ENCODE measurements at places on chromosomes 12 and 14.

GRCh38 chr12:2027351-2027750 is 23.1 kb upstream of the DCP1B start:
- no peak for DNase-seq

- no peak for DNase-seq
Observed at GRCh38 chr14:102370305-102370809, 7.6 kb downstream of the TECPR2 start.

DNA sequence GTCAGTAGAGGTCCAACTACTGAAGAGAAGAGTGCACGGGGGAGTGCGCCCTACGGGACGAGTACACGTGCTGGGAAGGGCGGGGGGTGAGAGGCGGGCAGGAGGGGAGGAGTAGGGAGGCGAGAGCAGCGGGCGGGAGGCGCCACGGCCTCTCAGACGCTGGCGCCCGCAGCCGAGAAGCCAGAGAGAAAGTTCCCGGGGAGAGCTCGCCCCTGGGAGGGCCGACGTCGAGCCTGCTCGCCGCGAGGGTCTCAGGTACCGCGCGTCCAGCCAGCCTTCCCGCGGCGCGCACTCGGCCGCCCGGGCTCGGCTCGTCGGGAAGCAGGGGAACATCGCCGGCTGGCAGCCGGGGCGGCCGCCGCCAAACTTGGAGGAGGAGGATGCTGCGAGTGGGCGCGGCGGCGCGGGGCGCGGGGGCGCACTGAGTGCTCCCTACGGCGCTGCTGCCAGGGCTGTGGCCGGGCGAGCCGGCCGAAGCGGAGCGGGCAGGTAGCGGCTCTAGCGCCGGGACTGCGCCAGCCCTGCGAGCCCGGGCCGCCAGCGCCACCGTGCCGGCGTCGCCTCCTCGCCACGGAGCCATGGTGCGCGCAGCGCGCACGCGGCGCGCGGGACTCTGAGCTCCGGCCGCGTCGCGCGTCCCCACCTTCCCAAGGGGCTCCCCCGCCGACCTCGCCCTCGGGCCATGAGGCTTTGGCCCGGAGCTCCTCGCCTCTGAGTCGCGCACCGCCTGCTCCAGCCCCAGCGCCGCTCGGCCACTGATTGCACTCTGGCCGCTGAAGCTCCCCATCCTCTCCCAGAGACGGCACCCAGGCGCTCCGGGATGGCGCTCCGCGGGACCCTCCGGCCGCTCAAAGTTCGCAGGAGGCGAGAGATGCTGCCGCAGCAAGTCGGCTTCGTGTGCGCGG is at the start of gene SLC24A4:
Gene SLC24A4 (plus strand): TSS at position 155 of the 905 bp plus-strand sequence. CDS start 666 bp downstream, at position 821.
- DNase-seq, result no peak

GRCh38 chr12:16027002-16027401 is 115.9 kb downstream of the DERA start:
- no peak for DNase-seq

GRCh38 chr12:108728820-108729611 is 2.3 kb downstream of the CORO1C start:
- no peak for DNase-seq

- no peak for DNase-seq
Observed at GRCh38 chr12:52632656-52633055, 14.3 kb upstream of the KRT73 start.

- no peak for DNase-seq
Observed at GRCh38 chr12:95633732-95634465, 82.6 kb upstream of the USP44 start.

GRCh38 chr12:94263011-94263811 is 114.8 kb downstream of the PLXNC1 start:
- no peak for DNase-seq

DNA sequence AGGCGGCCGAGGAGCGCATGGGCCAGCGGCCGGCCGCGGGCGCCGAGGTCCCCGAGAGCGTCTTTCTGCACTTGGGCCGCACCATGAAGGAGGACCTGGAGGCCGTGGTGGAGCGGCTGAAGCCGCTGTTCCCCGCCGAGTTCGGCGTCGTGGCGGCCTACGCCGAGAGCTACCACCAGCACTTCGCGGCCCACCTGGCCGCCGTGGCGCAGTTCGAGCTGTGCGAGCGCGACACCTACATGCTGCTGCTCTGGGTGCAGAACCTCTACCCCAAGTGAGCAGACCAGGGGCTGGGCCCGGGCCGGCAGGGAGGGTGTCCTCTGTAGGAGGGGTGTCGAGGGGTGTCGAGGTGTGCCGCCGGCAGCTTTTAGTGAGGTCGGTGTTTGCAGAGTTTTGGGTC is 4.1 kb downstream of the TNFAIP2 start:
- DNase-seq, result no peak

GRCh38 chr14:87334997-87335685 is 657.8 kb downstream of the GALC start:
- no peak for DNase-seq

GRCh38 chr14:89384023-89384422 is 33.0 kb downstream of the FOXN3 start:
- DNase-seq, result no peak

DNA sequence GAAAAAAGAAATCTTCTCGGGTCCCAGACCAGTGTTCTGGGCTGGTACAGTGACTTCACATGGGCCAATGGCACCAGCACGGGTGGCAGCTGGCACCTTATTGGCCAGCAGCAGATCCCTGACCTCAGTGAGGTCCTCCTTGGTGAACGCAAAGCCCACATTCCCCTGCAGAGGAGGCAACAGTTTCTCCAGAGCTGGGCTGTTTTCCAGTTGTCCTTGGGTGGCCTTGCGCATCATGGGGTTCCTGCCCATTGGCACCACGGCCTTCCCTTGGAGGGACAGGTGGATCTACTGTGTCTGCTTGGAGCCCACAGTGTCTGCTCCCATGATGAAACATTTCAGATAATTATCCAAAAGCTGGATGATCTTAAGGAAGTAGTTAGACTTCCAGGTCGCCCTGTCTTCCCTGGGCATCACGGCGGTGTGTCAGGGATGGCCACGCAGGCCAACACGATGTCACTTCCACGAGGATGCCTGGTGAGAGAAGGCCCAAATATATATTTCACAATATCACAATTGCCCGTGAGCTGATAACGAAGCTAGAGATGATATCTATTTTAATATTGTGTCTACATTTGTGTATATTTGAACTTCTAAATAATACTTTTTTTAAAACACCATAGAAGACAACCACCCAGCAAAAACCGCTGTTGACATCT is 15.8 kb downstream of the NFKBIA start:
- DNase-seq, result no peak

DNA sequence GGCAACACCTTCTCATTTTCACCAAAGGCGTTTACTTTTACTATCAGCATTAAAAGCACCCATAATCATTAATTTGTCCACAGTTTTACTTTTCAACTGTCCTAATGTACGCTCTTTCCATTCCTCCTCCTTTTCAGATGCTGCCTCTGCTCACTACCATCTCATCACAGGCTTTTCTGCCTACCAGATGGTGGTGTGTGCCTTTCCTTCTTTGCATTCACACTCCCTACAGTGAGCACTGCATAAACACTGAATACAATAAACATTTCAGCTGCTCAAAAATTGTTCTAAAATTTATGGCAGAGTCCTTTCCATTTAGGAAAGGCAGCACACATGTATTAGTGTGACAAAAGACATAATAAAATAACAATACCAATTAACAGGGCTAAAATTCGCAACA is 435.7 kb downstream of the GXYLT1 start:
- DNase-seq, result no peak

GRCh38 chr14:61322799-61323290 is 1.5 kb downstream of the PRKCH start:
- DNase-seq, result no peak

GRCh38 chr12:1939801-1940607 is 21.6 kb upstream of the CACNA2D4 start:
- peak; percentile 36 for DNase-seq

- no peak for DNase-seq
Observed at GRCh38 chr14:54251356-54251755, 145.5 kb upstream of the CDKN3 start.

- no peak for DNase-seq
Observed at GRCh38 chr14:63212209-63212608, 8.0 kb downstream of the RHOJ start.

GRCh38 chr14:57866199-57866705 is 360 bp upstream of the SLC35F4 start:
- DNase-seq, result no peak

GRCh38 chr14:89810101-89810500 is 144.4 kb downstream of the EFCAB11 start:
- no peak for DNase-seq

GRCh38 chr12:67786086-67786485 is 137.5 kb downstream of the DYRK2 start:
- DNase-seq, result no peak

- no peak for DNase-seq
Observed at GRCh38 chr14:86722612-86723253, 1192.8 kb downstream of the FLRT2 start.

DNA sequence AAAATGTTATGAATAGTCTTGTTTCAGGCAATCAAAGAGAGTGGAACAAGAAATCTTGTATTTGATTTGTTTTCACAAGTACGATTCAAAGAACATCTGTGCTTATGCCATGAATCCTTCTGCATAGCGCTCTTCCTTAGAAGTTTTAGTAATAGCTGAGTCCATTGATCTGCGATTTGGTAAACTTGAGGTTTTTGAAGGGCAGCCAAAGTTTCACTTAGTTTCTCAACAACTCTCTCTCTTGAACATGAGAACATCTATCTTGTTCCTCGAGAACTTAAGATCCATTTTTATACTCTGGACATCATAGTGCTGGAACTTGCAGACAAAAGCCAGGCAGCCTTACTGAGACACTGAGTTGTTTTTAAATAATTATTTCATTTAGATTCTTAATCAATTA is 96.2 kb upstream of the USP15 start:
- DNase-seq, result no peak

DNA sequence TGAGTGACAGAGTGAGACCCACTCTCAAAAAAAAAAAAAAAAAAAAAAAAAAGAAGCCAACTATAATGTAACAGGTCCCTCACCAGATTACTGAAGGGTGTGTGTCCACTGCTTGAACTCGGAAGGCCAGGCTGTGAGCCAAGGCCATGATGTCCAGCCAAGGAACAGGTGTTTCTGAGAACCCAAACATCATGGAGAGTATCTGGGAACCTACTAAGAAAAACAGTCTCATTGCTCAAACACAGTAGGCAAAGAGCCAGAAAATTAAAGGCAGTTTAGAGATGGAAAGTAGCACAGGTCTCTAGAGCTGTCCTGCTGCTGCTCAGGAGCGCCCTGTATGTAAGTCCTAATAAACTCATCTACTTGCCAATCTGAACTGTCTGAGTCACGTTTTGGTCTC is 12.5 kb upstream of the MAP4K5 start:
- no peak for DNase-seq

DNA sequence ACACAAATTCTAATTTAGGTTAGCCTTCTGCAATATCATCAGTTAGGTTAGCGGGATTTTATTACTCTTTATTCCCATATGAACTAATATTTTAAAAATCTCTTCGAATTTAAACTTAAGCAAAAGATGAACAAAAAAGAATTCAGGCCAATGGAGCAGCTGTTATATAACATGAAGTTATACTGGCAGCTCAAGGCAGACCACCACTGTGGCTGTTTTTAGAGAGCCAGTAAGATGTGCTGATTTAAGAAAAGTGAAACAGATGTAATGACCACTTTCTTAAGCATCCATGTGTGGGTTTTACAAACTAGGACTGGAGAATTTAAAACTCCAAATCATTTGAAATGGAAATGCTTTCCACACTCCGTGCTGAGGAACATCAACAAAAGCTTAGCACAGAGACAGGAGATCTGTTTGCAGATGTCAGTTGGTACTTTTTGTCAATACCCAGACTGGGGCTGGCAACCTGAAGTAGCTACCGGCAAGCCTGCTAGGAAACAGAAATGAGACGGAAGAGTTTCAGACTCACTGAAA is 164.9 kb downstream of the TTC7B start:
- DNase-seq, result no peak

GRCh38 chr12:131088701-131089530 is 135.2 kb downstream of the ADGRD1 start:
- no peak for DNase-seq
